ENCODE measurements at places on chromosomes 11 and 22. TPM values are rescaled to one million over a fixed set of nuclear protein-coding genes. Genes with fewer than 3 reads are reported as not detected.
A peak's percentile ranks its signal among the peaks of the same experiment; 100 is the strongest.

OR5A1 gene
- not detected for total RNA-seq

DNA sequence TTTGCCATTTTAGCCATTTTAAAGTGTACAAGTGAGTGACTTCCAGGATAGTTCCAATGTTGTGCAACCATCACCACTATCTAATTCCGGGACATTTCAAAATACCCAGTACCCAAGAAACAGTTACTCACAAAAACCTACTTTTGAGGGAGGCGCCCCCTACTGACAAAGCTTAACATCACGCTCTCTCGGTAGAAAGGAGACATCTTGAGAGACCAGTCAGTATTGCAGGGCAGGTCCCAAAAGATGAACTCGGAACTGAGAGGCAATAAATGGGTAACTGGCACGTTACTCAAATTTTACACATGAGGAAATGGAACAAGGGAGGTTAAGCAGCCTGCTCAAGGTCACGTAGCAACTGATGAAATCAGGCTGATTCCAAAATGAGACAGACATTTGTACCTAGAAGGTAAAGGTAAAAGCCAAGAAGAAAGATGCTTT is 50.0 kb upstream of the POU2AF1 start:
- peak; percentile 82 for DNase-seq

OR2AT4 gene
- not detected for total RNA-seq

- DNase-seq, result no peak
These were observed 7.2 kb downstream of the COA4 start for GRCh38 chr11:73869332-73869949.

GRCh38 chr22:50171319-50171964 is 911 bp downstream of the PANX2 start:
- DNase-seq, result no peak

GRCh38 chr11:85171648-85172257 is 455.4 kb downstream of the DLG2 start:
- no peak for DNase-seq

- peak; percentile 47 for DNase-seq
These were observed at the start of gene CNIH2 for GRCh38 chr11:66277471-66278362. TSS of gene CNIH2 (plus strand) at chr11:66278175. CDS start at chr11:66278457, 282 bp downstream.

BRSK2 gene
- 0.46 TPM for total RNA-seq

- DNase-seq, result no peak
These were observed 12.0 kb downstream of the P2RY6 start for GRCh38 chr11:73284106-73284505.

MS4A10 gene
- total RNA-seq, result not detected

SF3B2 gene
- 271 TPM for total RNA-seq

DNA sequence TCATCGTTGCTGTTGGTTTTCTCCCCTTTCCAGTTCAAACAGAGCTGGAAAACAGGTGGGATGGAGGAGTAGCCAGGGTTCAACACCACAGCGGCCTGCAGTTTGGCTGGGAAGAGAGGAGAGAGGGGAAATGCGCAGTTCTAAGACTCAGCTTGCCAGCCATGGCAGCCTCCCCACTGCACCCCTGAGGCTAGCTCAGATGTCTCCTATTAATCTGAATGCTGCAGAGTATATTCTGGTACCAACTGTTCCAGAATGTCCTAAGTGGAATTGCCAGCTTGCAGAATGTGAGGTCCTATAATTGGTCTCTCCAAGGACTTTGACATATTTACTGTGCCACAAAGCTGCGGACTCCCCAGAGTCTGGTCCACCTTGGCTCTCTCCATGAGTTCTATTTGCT is 32.0 kb downstream of the NEFH start:
- no peak for DNase-seq

DNA sequence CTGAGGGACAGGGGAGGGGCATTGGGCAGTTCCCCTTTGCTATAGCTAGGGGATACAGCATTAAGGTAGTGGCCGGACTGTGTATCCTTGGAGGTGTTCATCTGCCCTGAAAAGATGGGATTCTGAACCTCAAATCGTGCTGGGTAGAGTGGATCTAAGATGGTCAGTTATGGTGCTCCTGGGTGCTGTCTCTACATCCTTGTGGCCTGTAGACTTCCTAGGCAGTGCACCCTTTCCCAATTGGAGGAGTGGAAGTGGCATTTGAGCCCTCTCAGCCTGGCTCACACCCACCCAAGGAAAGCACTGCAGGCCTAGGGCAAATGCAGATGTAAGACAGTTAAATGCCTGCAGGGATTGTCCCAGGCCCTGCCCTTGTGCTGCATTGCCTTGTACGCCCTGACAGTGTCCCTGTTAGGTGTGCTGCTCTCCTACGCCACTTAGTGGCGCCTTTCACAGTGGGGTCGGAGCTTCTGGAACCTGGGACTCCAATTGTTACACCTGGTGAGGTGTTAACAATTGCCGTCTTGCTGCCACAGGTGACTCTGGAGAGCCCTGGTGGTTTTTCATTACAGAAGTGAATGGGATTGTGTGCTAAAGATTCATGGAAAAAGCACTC is 35.0 kb downstream of the PPFIBP2 start:
- peak; percentile 49 for DNase-seq

FGF19 gene
- not detected for total RNA-seq

DNA sequence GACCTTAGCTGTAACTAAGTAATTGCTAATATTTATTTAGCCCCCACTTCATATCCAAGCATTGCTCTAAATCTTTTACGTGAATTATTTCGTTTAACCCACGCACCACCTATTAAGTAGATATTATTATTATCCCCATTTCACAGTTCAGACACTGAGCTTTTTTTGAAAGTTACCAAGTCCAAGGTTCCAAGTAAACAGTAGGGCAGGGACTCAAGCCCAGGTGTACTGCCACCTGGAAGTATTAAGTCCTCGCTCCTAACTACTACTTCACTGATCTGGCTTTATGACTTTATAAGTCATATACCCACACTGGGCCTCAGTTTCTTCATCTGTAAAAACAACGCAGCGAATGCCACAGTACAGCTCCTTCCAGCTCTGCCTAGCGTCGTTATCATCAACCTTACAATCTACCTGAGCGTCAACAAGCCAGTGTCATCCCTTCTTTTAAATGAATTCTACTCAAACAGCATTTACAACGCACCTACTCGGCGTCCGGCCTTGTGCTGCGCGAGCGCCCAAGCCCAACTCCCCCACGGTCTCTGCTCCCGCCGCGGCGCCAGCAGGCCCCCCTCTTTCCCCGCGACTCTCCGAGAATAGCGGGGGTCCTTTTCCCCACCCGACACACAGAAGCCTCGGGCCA is 624 bp downstream of the TMEM41B start:
- peak; percentile 39 for DNase-seq

GRCh38 chr11:112735470-112735869 is 225.8 kb upstream of the NCAM1 start:
- DNase-seq, result no peak

DNA sequence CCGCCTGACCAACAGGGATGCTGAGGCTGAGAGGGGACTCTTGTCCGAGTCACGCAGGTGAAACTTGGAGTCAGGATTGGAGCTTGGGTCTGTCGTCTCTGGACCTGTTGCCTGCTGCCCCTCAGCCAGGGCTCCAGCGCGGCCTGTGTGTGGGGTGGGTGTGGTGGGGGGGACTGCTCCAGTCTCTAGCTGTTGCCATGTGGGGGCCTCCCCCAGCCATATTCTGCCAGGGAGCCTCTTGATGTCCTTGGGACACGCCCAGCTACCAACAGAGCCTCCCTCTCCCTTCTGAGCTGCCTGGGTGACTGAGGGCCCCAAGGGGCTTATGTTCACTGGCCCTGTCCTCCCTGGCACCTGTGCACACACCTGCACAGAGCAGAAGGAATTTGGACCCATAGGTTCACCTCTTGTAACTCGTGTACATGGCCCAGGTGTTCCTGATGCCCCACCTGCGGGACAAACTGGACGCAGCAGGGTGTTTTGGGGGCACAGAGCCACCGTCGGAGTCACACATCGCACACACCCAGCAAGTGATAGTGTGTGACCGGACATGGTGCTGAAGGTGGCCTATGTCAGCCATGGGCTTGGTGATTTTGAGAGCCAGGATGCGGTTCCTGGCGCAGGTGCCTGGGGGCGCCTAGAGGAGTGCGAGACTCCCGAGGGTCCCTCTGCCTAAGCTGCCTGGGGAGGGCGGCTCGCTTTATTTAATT is 252.3 kb downstream of the TBC1D22A start:
- DNase-seq, result no peak

GGT5 gene
- total RNA-seq, result not detected

- DNase-seq, result no peak
These were observed 2.1 kb downstream of the SH3BP1 start for GRCh38 chr22:37641561-37641949.

DNA sequence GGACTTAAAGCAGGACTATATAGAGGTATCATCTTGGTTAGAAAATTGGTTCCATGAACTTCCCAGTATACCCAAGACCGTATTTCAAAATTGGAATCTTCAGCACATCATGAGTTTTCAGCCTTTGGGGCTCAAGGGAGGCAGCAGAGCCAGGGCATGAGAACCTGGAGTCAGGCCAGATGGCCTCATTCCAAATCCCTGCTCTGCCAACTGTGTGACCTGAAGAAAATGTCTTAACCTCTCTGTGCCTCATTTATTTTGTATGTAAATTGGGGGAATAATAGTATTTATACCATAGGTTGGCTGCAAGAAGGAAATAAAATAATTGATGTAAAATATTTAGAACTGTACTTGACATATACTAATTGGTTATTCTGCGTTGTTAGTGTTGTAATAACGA is 987.6 kb downstream of the TBC1D22A start:
- DNase-seq, result no peak

- peak; percentile 50 for DNase-seq
These were observed 43.2 kb downstream of the PANX1 start for GRCh38 chr11:94171693-94172440.

DNA sequence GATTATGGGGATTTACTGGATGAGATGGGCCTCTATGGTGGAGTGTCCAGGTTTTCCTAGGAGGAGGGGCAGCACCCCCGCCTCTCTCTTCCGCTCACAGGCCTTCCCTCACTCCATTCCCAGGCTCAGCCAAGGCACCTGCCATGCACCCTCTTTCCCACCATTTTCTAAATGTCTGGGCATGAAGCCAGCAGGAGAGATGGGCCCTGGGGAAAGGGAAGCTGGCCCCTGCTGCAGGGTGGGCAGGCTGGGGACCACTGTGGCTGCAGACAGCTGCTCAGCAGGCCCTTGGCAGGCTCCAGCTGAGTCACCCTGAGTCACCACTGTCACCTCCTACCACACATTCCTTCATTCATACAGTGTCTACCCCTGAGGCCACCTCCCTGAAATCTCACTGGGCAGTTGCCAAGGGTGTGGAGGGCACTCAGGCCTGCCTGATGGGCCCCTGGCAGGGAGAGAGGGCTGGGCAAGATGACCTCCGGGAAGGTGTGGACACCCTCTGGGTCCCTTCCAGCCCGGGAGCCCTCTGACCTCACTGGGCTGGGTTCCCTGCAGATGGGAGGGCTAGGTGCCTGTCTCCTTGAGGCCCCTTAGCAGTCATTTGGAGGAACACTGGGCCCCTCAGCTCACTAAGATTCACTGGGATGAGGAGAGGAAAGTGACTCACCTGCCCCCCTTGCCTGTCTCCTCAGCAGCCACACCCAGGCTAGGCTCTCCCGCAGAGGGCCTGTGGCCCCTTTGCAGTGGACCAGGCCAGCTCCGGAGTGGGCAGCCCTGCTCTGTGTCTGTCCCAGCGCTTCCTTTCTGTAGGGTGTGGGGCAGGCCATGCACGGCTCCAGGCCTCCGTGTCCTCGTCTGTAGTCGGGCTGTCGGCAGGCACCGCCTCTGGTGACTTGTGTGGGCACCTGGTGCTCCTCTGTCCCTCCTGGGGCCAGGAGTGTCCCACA is 7.8 kb downstream of the MYEOV start:
- peak; percentile 64 for DNase-seq

DNA sequence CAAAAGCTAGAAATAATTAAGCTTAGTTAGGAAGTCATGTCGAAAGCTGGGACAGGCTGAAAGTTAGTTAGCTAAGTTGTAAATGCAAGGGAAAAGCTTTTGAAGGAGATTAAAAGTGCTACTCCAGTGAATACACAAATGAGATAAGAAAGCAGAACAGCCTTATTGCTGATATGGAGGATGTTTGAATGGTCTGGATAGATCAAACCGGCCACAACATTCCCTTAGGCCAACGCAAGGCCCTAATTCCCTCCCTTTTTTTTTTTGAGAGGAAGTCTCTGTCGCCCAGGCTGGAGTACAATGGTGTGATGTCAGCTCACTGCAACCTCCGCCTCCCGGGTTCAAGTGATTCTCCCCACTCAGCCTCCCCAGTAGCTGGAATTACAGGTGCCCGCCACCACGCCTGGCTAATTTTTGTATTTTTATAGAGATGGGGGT is 23.3 kb upstream of the WEE1 start:
- DNase-seq, result no peak

- DNase-seq, result no peak
These were observed 24.1 kb downstream of the MCM5 start for GRCh38 chr22:35424081-35424480.

GSTT2B gene
- total RNA-seq, result 0.33 TPM

GRCh38 chr11:12410006-12410728 is 32.8 kb downstream of the PARVA start:
- DNase-seq, result no peak

DNA sequence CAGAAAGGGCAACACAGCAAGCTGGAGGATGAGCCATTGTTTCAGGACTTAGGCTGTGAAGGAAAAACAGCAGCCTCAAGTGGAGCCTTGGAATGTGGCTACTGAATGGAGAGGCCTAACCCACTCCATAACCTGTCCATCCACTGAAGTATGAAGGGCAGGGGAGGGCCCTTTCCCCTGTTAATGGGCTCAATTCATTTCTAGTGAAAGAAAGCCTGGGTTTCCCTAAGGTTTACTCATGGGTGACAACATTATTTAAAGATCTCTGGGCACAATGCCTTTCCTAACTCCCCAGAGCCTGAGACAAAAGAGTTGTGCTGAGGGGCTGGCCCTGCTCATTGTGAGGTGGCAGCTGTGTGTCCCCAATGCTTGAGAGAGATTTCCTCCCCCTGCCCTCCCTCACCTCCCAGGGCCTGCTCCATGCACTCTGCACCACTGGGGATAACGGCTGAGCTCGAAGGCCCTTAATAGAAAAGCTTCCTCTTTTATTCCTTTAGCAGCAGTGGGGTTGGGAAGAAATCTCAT is 83.8 kb downstream of the ME3 start:
- no peak for DNase-seq

FXYD2 gene
- not detected for total RNA-seq

GRCh38 chr11:113705871-113706655 is at the start of gene TMPRSS5:
TSS of gene TMPRSS5 (minus strand) at chr11:113706308. CDS start at chr11:113706224, 84 bp downstream.
- DNase-seq, result no peak

DNA sequence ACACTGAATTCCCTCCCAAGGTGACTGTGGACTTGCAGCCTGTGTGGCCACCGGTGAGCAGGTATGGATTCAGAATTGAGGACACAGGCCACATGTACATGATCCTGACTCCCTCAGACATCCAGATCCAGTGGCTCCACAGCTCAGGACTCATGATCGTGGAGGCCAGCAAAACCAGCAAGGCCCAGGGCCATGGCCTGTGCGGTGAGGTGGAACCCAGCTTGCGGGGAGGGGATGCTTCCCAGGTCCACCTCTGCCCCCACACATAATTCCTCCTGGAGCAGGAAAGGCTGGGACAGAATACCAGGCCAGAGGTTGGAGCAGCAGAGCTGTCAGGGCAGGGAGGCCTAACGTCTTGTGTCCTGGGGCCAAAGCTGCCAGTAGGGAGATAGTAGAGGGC is 82.1 kb downstream of the OTOG start:
- no peak for DNase-seq
